ENCODE measurements at places on chromosomes 2 and 18.

DNA sequence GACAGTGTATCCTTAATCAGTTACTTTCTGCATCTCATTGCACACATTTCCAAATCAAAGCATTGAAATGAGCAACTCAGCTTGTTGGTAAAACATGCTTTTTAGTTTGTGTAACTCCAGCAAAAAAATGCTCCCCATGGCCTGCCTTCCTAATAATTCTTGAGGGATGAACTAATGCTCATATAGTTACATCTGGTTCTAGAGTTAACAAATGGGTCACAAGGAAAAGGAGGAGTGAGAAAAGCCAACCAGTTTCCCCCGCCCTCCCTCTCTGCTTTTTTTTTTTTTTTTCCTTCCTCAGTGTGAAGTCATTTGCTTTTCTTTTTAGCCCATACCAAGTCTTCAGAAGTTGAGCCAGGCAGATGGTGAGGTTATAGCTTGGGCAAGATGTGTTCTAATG, 231.7 kb downstream of the MTX2 start:
- no peak for DNase-seq

DNA sequence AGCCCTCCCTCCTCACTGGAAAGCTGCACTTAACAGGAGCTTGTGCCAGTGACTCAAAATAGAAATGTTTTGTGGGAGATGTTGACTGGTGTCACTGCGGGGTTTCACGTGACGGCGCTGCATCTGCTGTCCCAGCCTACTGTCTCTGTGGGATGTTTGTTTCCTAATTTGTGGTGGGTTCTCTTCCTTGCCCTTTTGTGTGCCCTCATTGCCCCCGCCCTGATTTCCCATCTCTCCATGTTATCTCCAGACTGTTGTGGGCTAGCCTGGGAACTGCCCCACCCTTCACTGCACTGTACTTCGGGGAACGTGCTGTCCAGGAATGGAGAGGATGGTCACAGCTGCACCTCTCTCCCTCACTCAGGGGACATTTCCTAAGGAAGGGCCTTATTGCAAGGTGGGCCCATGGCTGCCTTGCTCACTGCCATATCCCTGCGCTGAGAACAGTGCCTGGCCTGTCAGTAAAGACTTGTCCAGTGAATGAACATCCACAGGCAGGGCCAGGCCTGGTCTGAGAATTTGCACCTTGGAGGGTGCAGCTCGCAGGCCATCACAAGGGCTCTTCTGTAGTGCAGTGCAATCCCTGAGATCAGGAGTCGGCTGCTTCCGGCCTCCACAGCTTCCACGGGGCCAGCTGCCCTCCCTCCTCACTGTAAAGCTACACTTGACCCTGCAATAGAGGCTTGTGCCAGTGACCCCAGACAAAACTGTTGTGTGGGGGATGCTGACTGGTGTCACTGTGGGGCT, 18.1 kb downstream of the ZAP70 start:
- no peak for DNase-seq

- DNase-seq, result no peak
These were observed 514.1 kb downstream of the CPS1 start for GRCh38 chr2:211070547-211070946.

DNA sequence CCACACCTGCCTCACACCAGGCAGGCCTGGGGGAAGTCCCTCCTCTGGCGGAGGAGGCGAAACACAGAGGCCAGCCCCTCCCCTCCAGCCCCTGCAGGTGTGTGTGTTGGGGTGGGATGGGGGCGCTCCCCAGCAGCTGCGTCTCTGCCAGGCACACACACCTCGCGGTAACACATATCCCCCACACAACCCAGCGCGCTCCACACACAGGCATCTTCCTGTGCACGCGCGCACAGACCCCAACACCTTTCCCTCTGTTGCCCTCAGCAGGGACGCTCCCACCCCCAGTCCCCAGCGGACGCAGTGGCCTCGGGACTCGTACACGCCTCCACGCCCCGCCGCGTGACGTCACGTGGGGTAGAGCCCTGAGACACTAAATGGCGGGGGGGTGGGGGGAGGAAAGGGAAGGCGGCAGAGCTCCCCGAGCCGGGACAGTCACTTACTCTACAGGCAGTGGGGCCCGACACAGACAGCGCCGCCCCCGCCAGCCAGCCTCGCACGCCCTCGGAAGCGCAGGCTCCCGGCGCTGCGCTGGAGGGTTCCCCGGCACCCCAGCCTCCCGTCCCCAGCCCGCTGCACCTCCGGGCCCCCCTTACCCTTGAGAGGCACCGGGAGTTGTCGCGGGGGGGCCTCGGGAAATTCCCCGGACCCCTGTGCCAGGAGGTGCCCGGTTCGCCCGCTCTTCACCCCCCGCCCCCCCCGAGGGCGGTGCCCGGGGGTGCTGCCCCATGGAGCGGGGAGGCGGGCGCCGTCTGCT, at the start of gene WNT10A:
Gene WNT10A, plus strand, starts transcription at position 751 of the 757 bp plus-strand sequence. CDS start 144 bp downstream, outside the sequence.
- no peak for DNase-seq

DNA sequence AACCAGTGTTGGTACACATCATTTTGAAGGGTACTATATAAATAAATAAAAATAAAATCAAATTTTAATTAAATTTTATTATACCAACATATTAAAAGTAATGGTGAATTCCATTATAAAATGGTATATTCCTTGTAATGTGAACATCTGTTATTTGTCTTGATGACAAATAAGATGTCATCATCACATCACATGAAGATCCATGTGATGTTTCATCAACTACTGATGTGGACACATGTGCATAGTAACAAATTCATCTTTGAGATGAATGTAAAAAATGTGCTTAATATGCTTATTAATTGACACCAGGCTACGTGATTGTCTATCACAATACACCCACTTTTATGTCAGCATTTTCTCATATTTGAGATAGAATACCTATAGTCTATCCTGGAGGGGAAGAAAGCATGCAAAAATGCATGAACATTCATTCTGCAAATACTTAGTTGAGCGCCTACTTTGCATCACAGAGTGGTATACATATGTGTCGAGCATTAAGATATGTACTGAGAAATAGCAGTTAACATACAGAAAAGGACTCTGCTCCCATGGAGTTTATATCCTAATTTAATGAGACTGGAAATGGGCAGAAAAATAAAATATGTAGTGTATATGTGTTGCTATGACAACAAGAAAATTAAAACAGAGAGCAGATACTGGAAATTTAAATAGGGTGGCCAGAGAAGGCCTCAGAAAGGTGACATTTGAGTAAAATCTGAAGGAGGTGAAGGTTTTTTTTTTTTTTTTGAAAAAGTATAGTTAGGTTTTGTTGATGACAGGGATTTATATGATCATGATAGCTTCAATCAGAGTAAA, 281.1 kb downstream of the ARHGAP15 start:
- DNase-seq, result no peak

DNA sequence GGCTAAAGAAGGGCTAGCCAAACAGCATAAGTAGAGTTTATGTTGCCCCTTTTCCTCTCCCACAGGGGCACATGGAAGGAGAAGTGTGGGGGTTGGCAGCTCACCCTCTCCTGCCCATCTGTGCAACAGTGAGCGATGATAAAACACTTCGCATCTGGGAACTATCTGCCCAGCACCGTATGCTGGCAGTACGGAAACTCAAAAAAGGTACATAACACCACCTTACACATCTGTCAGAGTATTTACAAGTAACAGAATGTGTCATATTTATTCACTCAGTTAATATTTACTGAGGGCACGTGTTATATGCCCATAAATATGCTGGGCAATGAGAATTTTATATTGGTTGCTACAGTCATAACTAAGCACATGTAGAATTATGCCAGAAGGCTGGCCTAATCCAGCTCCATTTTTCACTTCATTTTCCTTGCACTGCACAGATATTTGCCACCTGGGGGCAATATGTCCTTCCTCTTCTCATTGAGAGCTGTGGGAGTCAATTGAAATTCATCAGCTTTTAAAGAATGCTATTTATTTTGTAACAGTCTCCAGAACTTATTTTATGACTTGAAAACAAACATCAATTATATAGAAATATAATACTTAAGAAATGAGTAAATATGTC, 150.6 kb downstream of the RTN4 start:
- DNase-seq, result peak; percentile 84

DNA sequence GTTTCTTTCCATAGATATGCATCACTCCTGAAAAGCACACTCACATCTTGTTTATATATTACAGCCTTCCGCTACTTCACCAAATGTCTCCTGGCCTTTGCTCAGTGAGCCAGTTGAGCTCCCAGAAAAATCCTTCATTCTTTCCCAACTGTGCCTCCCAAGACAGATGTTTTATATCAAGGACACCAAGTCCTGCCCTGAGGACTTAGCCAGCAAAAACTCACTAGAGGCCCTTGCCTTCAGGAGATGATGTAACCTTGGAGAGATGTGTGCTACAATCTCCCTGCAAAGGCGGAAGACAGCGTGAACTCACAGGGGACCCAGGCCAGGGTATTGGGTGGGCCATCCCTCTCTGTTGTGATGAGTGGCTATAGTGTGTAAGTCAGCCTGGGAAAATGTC, 86.1 kb upstream of the CTAGE1 start:
- DNase-seq, result no peak

DNA sequence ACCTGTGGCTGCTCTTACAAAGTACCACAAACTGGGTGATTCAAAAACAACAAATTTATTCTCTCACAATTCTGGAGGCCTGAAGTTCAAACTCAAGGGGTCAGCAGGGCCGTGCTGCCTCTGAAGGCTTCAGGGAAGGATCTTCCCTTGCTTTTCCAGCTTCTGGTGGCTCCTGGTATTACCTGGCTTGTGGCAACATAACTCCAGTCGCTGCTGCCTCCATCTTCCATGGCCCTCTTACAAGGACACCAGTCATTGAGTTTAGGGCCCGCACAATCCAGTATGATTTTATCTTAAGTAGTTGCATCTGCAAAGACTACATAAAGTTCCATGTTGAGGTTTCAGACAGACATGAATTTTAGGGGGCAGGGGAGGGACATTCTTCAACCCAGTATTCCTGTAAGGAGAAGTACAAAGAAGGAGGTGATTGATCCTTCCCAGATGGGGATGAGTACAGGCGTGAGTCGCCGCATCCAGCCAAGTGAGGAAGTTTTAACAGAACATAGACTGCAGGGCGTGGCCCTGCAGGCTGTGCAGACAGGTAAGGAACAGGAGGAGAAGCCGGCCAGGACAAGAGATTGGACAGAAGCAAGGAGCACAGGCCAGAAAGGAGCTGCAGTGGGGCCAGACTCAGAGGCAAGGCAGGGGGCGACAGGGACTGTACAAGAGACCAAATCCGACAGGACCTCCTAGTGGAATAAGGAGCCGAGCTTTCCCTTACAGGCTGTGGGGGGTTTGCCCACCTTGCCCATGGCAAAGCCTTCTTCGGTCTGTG, 44.4 kb upstream of the BZW1 start:
- DNase-seq, result no peak

GRCh38 chr18:21444465-21445212, 155.9 kb downstream of the ESCO1 start:
- peak; percentile 44 for DNase-seq

DNA sequence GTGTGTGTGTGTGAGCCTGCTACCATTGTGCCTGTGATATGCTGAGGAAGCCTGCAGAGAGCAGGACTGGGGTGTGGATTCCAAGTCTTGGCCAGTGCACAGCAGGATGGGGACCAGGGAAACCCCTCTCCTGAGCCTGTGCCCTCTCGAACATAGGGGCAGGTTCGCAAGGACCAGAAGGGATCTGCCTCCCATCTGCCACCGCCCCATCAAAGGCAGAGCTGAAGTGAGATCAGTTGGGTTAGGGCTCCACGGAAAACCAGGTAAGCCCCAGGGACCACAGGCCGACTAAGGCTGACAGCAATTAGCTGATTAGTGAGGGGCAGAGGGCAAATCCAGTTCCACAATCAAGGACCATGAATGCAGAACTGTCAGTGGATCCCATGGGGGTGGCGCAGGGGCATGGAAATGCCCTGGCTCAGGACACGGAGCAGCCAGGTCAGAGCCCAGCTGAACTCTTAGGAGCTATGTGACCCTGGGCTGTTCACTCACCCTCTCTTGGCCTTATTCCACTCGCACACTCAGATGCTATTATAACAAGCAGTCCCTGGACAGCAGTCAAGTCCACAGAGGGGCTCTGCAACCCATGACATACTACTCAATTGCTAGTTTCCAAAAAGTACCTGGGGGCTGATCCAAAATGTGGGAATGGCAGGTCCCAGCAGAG, 84.2 kb upstream of the ID2 start:
- DNase-seq, result no peak

GRCh38 chr2:215998636-215999035, 14.7 kb downstream of the MREG start:
- no peak for DNase-seq

DNA sequence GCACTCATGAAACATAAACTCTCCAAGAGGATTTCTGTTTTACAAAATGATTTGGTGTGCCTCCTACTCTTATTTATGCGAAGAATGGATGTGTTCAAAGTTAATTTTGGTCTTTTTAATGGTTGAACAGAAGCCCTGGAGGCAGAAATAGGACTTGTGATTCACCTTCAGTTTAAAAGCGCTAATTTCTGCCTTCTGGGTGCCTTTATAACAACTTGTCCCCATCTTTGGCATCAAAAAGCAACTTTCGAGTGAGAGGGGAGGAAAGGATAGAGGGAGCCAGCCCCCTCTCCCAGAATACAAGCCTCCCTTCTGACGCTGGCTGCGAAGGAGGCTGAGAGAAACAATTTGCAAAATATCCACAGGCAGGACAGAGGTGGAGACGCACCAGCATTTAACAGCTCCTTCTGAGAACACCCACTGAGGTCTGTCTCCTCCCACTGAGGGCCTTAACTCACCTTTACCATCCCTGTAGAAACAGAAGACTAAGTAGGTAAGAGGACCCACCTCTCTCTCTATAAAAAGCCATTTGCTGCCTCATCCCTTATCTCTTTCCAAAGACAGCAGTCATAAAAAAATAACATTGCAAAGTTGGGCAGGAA, 24.3 kb upstream of the BCL11A start:
- no peak for DNase-seq

DNA sequence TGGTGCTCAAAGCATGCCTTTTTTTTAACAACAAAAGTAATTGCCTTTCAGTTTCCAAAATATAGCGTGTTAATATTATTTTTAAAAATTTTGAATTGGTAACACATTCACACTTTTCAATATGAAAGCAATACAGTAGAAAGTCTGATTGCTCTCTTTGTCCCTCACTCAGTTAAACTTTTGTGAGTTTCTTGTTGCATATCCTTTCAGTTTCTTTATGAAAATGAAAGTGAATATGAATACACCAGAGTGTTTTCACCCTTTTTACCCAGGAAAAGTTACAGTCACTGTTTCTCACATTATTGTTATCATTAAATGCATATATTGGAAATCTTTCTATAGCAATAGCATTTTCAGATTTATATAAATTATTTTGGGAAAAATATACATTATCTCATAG, 377.4 kb upstream of the CRIM1 start:
- DNase-seq, result no peak

- no peak for DNase-seq
These were observed 56.0 kb downstream of the LIPG start for GRCh38 chr18:49617865-49618264.
